Activated naive CD8-positive, alpha-beta T cell treated with anti-CD3 and anti-CD28 coated beads, Interleukin-2, amount 50 U/mL, for 16 hours (primary cell): ENCODE measurements at places on chromosomes 11 and 22.

GRCh38 chr11:101008961-101009689 lies 120.5 kb downstream of the PGR start:
- no peak for DNase-seq

DNA sequence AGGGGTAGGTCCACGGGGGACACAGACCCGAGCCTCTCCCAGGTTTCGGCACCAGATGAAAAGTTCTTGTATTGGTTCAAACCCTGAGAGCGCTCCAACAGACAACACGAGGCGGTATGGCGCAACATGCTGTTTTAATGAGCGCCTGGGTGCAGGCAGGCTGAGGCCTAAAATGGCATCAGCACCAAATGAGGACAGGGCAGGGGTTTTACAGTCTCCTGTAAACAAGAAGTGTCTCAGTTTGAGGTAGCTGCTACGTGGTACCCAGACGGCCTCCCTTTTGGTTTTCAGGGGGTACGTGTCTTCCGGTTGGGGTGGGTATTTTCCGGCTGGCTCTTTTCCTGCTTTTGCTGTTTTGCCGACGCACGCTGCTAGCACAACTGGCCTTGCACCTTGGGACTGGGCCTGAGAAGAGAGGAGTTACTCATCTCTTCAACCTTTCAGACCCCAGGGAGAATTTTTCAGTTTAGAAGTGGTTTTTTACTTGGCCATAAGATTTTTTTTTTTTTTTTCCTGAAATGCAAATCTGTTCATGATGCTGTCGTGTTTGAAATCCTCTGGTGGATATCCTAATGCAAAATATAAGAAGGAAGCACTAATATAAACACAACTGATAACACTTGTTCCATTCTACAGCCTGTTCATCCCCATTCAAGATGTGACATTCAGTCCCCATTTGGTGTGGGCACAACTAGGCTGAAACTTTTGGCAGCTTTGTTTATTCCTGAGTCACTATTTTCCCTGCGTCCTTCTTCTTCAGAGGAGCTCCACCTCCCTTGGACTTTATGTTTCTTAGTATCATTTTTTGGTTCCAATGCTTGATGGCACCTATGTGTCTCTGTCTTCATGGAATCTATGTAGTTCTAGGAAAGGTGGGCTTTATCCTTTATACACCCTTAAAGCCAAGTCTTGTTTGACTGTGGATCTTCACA lies 6.5 kb downstream of the PPFIBP2 start:
- no peak for DNase-seq

DNA sequence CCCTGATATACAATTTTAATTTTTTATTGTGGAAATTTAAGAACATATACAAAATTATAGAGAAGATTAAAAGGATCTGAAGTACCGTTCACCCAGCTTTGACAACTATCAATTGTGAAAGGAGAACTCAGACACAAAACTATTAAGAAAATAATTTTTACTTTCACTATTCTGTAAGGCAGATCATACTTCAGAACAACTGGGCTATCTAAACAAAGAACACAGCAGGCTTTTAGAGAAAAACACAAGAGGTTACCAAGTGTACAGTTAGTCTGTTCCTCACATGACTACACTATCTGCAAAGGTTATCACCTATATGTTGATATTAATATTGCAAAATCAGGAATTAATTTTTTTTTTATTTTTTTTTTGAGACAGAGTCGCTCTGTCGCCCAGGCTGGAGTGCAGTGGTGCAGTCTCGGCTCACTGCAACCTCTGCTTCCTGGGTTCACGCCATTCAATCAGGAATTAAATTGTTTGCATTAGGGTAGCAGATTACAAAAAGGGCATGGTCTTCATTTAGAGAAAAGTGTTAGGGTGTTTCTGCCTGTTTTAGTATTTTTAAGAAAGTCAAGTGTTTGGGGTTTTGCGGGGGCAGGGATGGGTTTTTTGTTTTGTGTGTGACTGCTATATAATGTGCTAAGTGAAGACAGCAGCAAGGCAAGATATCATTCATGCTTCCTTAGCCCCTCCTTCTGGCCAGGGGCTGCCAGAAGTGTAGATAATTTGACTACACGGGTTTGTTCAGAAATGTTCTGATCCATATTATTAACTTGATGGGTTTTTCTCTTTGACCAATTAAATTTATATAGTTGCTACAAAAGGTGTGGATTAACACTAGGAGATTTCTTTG lies 27.6 kb upstream of the SIK2 start:
- DNase-seq: no peak

DNA sequence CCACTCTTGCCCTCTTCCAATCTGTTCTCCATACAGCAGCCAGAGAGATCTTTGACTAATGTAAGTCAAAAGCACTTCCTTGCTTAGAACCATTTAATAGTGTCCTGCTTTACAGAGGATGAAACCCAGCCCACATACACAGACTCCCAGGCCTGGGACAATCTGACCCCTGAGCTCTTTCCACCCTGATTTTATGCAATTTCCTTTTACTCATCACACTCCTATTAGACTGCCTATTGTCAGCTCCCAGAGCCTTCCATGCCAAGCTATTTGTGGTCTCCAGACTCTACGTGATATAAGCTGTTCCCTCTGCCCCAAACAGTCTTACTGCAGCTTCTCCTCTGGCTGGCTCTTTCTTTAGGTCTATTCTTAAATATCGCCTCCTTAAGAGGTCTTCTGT lies 28.1 kb downstream of the ME3 start:
- no peak for DNase-seq

GRCh38 chr22:43479962-43480361 lies 68.1 kb downstream of the MPPED1 start:
- no peak for DNase-seq

- DNase-seq: no peak
Observed at GRCh38 chr11:33323421-33323820, 66.2 kb downstream of the HIPK3 start.

DNA sequence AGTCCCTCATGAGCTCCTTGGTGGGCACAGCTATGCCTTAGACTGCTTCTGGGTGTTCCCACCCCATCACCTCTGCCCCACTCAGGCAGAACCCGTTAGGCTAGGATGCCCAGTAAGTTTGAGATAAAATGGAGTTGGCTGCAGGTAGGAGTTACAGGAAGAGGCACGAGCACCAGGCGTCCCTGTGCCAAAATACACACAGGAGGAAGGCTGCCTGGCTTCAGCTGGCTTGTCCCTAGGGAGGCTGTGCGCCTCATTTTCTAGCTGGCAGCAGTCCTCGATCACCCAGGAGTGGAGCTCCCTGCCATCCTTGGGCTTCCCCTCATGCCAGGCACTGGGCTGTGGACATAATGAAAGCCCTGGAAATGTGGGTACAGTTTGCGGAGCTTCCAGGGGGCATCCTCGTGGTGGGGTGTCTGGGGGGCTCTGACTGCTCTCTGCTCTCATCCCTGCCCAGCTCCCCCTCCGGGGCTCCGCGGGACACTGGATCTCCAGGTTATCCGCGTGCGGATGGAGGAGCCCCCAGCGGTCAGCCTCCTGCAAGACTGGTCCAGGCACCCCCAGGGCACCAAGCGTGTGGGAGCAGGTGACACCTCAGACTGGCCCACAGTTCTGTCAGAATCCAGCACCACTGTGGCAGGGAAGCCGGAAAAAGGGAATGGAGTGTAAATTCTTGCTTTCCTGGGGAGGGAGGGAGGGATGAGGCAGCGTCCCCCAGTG lies 12.3 kb upstream of the MARK2 start:
- DNase-seq: no peak

DNA sequence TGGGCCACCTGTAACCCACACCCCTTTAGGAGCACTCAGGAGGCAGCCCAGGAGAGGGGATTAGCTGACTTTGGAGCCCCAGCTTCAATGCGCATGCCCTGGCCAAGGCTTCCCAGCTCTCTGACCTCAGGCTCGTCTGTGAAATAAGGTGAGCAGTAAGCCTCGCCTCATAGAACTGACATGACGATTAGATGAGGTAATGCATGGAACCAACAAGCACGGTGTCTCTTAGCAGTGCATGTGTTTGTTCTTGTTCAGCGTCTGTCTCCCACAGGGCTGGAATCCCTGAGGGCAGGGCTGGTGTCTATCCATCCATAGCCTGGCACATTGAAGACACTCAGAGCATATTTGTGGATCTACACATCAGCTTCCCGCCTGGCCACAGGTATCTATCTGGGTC lies 415.4 kb downstream of the MN1 start:
- DNase-seq: no peak

GRCh38 chr22:19566279-19567156 lies 42.3 kb upstream of the CLDN5 start:
- no peak for DNase-seq

DNA sequence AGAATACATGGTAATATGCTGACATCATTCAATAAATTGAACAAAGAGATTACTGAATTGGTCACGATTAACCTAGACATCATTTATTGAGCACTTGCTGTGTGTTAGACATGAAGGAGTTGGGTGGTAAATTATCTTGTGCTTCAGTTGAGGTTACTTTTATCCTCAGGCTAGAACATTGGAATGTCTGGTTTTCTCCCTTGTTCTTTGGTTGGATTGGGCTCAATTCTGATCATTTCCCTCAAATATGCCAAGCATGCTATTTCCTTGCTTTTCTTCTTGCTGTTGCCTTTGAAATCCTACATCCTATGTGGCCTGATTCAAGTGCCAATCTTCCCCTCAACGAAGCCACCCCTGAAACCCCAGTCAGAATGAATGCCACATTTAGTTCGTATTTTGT lies 65.8 kb downstream of the DEUP1 start:
- no peak for DNase-seq

DNA sequence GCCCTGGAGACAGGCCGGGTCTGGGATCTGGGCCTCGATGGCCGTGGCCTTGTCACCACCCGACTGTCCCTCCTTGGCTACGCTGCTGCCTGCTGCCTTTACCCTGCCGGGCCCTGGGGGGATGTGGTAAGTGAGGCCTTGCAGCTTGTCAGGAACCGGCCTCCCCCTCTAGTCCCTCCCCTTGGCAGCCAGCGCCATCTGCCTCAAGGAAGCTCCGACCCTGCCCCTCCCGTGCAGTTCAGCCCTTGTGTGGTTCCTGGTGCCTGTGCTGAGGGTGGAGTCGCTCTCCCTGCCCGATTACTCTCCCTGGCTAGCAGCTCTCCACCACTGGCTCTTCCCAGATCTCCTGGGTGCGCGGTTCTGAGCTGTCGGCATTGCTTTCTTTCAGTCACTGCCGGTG lies 33.7 kb downstream of the CTTN start:
- no peak for DNase-seq

GRCh38 chr11:93740031-93740729 lies 1.1 kb downstream of the TAF1D start:
- no peak for DNase-seq

DNA sequence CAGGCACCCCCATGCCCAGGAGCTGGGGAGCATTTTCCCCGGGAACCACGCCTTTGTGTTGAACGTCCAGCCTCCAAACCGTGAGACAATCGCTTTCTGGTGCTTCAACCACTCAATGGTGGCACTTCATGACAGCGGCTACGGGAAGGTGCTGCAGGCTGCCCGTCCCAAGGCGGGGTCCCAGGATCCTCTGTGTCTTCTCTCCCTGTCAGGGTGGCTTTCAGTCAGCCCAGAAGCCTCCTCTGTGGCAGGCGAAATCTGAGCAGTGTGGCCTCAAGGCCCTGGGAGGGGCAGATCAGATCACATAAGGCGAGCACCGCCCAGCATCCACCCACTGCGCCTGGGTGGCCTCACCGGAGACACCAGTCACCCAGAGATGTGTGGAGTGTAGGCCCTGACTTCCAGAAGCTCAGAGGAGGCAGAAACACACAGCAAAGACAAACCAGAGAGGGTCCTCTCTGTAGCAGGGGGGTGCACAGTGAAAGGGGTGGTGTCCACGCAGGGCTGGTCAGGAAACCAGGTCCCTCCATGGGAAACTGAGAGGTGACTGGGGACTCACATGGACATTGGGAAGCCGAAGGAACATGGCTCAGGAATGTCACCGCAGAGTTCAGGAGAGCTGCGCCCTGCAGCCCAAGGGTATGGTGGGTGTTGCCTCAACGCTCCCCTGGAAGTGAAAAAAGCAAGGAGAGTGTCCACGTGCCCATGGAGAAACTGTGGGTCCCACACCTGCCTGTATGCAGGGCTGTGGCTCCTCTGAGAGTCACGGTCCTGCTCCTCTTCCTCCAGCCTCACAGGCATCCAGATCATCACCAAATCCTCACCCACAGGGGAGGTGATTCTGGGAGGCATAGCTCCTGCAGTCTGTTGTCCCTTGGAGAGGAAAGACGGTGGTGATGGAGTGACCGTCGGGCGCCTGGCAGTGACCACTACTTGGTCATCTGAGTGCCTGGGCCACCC lies 1420.7 kb downstream of the TBC1D22A start:
- no peak for DNase-seq

- no peak for DNase-seq
Observed at GRCh38 chr11:14645985-14646900, 2.6 kb downstream of the PDE3B start.

DNA sequence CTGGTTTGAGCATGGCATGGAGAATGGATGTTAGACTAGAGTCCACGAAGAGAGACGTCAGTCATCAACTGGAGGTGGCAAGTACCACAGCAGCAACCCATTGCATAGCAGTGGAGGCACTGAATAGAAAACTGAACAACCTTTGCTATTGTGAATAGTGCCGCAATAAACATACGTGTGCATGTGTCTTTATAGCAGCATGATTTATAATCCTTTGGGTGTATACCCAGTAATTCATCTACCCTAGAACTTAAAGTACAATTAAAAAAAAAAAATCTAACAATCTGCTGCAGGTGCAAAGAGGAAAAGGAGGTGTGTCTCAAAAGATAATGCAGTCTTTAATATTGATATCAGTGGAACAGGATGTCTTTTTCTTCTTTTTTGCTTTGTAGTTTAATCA lies 443.4 kb upstream of the ISX start:
- no peak for DNase-seq

GRCh38 chr22:22210375-22210774 lies 34.2 kb upstream of the VPREB1 start:
- no peak for DNase-seq

DNA sequence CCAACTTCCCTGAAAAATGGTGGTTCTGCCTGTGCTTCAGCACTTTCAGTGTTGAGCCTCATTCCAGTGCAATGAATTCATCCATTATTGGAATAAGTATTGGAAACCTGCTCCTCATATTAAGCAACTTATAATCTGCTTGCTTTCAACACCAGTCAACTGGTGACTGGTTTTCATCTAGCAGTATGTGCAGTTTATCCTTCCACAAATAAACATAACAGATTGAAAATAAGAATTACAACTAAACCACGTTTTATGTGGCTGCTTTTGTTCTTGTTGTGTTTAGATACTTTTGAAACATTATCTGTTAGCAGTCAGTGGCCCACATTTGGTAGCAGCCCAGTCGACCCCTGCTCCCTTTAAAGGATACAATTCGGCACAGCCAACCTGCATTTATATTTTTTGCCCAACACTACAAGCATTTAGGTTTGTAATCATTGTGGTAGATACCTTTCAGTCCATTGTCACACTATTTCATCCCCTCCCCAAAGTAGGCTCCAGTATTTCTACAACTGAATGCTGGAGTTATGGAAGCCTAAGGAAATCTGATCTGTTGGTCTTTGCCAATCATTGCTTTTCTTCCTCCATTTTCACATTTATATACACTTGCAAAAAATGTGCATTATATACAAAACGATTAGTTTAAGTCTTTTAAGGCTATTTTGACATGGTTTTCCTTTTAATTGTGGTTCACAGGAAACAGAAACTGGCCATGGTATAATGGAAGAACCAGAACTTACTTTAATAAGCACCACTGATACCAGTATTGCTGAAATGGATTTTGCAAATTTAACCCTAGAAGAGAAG lies 13.1 kb downstream of the TAF1D start:
- DNase-seq: no peak
